ENCODE measurements at places on chromosomes 1 and 21.

GRCh38 chr21:45545691-45546531 lies 3.7 kb upstream of the SLC19A1 start:
- DNase-seq: no peak

DNA sequence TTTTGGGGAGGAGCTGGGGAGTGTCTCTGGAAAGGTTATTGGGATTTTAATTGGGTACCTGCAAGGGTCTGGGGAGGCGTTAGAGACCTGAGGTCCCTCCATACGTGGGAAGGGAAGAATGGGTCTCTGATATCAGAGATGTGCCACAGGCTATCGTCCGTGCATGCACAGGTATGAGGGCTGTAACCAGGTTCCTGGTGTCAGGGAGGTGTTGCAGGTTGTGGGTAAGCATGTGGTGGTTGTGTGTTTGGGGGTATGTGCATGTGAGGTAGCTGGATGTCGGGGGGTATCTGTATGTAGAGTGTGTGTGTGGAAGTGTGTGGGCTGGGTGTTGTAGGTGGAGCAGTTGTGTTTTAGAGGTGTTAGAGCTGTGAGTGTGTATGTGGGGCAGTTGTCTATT lies 8.3 kb downstream of the AHDC1 start:
- no peak for DNase-seq

- peak; percentile 40 for DNase-seq
Measured at GRCh38 chr1:184664042-184664660, 90.5 kb downstream of the EDEM3 start.

- no peak for DNase-seq
Measured at GRCh38 chr1:232263452-232263851, 366.5 kb downstream of the SIPA1L2 start.

- DNase-seq: no peak
Measured at GRCh38 chr1:13964768-13965167, 264.8 kb downstream of the PRDM2 start.

- no peak for DNase-seq
Measured at GRCh38 chr1:197807739-197808453, 32.6 kb upstream of the DENND1B start.

DNA sequence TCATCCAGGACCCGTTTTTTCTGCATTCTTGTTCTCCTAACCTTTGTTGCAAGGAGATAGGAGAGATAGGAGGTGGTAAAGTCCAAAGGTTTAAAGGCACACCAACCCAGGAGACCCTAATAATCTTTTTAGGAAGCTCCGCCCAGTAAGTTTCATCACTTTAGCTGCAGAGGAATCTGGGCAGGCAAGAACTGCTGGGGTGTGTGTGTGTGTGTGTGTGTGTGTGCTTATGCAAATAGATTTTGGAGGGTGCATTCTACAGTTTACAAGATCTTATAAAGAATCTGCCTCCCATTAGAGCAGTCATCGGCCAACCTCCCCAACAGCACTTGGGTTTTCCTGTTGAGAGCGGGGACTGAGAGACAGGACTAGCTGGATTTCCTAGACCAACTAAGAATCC lies 3.9 kb upstream of the IL10 start:
- DNase-seq: no peak

- no peak for DNase-seq
Measured at GRCh38 chr21:31310750-31311149, 33.3 kb downstream of the TIAM1 start.
